ENCODE measurements at places on chromosomes 16 and 17.

GRCh38 chr17:41772218-41772585 lies 14.3 kb downstream of the JUP start:
- DNase-seq = no peak

- no peak for DNase-seq
Observed at GRCh38 chr17:65674246-65675045, 113.0 kb upstream of the AXIN2 start.

GRCh38 chr17:75853433-75853832 lies 1.7 kb downstream of the WBP2 start:
- no peak for DNase-seq

DNA sequence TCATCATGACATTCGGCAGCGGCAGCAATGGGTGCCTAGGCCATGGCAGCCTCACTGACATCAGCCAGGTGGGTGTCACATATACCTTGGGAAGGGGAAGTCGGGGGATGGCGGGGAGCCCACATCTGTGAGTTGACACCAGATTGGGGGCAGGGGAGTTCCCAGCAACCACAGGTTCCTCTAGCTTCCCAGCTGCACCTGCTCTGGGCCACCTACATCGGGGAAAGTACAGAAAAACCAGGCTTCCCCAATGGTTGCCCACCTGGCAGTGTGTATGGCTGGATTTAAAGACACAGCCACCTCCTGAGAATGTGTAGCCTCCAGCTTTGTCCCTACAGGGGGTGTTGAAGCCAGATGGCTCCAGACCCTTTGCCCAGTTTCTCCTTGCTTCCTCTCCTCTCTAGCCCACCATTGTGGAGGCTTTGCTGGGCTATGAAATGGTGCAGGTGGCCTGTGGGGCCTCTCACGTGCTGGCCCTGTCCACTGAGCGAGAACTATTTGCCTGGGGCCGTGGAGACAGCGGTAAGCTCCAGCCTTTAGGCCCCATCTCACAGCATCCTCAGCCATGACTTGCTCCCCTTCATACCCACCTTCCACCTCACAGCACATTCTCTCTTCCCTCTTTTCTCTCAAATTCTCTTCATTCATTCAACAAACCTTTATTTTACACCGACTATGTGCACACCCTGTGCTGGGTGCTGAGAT lies 5.0 kb upstream of the TRAF4 start:
- no peak for DNase-seq

DNA sequence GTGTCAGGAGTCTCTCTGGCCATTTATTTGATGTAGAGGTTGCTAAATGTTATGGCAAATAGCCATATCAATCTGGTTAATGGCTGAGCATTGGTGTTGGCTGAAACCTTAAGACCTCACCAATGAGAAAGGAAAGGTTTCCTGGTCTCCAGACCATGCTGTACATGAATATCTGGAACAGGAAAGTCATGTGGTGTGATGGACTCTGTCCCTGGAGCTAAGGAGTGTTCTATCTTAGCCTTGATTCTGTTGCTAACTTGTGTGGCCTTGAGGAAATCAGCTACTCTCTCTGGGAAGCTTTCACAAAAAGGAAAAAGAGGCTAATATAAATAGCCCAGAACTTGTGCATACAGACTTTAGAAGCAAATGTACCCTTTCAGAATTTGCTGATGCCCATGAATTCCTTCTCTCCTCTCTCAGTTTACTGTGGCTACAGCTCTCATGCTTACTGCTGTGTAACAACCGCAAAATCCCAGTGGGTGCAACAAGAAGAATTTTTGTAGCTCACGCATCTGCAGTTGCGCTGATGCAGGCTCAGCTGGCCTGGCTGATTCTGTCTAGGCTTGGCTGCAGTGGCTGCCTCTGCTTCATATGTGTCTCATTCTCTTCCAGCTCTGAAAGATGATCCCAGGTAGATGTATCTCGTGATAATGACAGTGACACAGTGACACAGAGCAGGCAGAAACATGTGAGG lies 287.5 kb downstream of the NPIPA8 start:
- no peak for DNase-seq

DNA sequence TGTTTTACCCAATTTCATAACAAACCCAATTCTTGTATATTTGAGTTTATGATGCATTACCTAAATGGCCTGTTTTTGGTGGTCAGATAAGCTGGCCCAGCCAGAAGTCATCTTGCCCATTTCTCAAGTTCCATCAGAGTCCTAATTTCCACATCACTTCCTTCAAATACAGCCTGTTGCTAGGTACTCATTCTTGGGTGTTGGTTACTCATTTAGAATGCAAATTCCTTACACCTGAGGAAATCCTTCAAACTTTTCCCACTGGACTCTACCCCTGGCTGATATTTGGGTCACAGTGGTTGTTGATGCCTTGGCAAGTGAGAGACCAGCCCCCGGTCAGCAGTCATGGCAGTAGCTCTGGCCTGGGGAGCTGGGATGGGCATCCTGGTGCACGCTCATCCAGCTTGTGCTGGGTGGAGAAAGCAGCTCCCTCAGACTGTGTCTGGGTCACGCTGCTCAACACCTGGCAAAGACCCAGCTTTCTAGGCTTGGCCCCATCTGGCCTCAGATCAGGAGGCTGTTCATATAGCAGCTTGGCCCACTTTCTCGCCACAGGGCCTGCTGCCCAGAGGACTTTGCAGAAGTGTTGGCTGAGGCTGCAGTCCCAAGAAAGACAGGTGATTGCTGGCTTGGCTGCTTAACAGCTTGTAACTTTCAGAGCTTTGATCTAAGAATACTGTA lies 25.8 kb downstream of the WSB1 start:
- DNase-seq = no peak

DNA sequence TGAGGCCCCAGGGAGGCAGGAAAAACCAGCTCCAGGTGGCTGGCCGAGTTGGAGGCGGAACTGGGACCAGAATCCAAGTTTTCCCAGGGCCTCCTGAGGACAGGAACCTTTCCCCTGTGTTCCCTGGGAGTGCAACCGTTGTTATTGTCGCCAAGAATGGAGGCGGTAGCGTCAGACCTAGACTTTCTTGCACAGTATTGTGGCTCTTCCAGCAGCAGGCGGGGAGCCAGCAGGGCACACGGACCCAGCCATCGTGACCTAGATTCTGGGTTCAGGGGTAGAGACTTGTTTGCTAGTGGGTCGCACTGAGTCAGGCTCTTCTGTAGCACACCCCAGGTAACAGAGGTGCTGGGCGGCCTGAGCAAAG lies 667 bp upstream of the KIF19 start:
- DNase-seq = no peak

- DNase-seq = peak; percentile 58
Observed at GRCh38 chr17:75033346-75034235, 13.2 kb downstream of the ATP5PD start.

DNA sequence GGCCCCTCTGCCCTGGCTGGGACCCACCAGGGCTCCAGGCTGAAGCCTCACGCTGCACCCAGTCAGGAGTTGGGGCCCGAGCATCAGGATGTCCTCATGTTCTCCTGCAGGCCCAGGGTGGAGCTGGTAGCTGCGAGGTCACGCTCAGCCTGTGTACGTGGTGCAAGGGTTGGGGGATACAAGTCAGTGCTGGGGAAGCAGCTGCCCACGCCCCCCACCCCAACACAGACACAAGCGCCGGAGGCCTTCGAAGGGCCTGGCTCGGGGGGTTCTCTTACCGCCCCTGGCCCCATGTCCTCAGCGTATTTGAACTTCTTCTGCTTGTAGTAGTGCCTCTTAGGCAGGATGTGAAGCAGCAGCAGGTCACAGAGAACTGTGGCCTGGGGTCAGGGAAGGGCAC lies 4.9 kb upstream of the CAMKK1 start:
- DNase-seq = no peak

DNA sequence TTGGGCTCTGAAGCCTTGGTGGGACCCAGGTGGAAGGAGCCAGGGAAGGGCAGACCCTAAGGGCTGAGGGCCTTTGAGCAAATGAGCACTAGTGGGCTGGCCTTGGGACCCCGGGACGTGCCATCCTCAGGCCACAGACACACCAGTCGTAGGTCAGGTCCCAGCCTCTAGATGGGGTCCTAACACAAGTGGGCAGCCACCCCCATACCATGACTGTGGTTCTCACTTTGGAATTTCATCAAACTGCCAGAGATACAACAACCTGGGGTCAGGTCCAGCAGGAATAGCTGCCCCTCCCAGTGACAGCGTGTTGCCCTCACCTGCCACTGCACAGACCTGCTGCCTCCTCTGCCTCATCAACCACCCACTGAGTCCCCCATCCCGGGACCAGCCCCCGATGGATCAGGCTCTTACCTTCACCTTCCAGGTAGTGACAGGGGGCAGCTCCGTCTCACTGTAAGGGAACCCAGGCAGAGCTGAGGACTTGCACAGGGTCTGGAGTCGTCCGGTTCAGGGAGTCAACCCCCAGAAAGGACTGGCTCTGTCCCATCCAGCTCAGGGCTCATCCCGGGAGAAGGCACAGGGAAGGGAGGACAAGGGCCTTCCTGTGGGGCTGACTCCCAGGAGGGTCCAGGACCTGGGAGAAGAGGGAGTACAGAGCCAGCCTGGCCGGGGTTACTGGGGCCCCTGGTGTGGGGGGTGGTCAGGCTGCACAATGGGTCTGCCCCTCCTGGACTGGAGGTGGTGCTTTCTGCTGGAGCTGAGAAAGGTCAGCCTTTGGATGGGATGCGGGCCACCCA lies 40.0 kb downstream of the LGALS9 start:
- DNase-seq = no peak

DNA sequence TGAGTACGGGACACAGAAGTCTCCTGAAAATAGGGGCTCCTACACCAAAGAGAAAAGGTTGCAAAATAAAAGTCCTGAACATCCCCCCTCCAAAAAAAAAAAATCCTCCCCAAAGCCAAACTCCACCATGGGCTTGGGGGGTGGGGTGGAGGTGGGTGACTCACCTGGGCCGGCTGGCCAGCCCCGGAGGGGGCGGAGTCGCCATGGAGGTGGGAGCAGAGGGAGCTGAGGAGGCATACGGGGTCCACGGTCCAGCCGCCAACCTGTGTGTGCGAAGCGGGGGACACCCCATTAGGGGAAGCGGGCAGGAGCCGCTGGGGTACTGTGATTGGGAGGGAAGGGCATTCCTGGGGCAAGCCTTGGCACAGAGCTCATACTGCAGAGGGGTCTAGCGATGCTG lies 31.0 kb downstream of the SRCIN1 start:
- DNase-seq = no peak

- DNase-seq = no peak
Observed at GRCh38 chr17:66829386-66829864, 5.5 kb upstream of the CACNG5 start.

- DNase-seq = no peak
Observed at GRCh38 chr17:76379646-76380376, 4.6 kb upstream of the SPHK1 start.

DNA sequence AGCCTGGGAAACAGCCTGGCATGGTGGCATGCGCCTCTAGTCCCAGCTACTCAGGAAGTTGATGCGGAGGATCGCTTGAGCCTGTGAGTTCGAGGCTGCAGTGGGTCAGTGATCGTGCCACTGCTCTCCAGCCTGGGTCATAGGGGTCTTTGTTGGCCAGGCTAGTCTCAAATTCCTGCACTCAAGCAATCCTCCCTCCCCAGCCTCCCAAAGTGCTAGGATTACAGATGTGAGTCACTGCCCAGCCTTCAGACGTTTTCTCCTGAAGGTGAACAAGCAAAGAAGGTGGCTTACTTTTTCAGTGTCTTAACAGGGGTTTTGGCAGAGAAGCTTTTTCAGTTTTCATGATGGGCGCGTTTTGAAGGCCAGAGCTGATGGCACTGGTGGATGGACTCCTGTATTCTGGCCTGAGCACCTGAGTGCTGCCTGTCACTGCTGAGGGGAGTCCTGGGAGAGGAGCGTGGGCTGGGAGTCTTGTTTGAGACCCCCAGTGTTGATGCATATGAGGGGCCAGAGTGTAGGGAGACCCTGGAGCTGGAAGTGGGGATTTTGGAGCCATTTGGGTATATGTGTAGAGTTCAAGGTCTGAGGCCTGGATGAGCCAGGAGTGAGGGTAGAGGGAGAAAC lies 41.4 kb downstream of the FOXK2 start:
- no peak for DNase-seq

- DNase-seq = no peak
Observed at GRCh38 chr16:89556750-89557689, 3.5 kb upstream of the RPL13 start.

DNA sequence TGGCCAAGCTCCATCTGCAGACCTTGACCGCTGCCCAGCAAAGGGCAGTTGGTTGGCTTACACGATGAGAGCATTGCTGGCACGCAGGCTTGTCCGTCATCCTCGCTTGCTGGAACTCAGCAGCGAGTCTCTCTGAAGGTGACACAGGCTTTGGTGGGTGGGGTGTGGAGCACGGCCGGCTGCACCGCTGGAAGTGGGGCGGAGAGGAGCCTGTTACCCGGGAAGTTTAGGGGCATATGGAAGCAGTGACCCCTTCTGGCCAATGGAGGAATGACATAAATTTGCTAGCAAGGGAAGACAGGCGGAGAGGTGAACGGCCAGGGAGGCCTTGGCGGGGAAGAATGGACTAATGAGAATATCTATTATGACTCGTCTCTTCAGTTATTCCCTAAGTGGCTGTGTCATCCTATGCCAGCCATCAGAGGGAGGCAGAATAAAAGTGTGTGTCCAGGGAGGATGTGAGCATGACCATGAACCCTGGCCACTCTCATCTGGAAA lies 65.9 kb upstream of the SDK2 start:
- peak; percentile 25 for DNase-seq

GRCh38 chr17:55784666-55785065 lies 33.8 kb downstream of the PCTP start:
- no peak for DNase-seq

- DNase-seq = no peak
Observed at GRCh38 chr17:21463204-21463661, 87.1 kb downstream of the KCNJ12 start.

DNA sequence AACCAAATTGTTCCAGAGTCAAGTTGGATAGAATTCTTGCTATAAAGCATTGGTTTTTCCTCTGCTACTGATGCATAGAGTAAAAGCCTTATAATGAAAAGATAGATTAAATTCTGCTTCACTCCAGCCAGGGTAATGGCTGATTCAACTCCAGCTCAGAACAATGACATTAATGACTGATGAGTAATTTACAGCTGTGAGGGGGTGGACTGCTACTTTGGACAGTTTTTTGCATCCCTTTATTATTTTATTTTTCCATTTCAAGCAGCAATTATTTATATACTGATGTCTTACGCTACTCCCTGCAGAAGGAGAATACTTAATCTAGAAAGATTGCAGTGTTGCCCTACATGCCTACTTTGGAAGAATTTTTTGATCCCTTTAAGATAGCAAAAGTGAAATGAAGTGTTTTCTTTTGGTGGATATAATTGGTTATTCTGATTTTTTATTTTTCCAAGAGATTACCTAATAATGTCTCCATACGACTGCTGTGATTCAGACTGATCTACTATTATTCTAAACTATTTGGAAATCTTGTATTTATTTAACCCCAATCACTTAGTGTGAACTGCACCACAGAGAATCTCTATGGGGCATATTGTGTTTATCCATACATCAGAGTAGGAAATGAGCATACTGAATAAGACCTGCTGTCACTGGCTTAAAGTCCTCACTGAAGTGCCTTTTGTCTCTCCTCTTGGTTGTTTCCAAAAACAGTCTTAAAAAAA lies 149.5 kb downstream of the TRIM37 start:
- no peak for DNase-seq

- DNase-seq = no peak
Observed at GRCh38 chr16:80040814-80041213, 440.3 kb upstream of the MAF start.

All from NCI-H187 treated with DMSO at 0.1 percent for 48 hours (cell line).